Cortex of kidney (tissue), 1 donor: ENCODE measurements at places on chromosomes 11 and 22.

- DNase-seq, result no peak
Observed at GRCh38 chr11:130881475-130882137, 34.7 kb downstream of the SNX19 start.

DNA sequence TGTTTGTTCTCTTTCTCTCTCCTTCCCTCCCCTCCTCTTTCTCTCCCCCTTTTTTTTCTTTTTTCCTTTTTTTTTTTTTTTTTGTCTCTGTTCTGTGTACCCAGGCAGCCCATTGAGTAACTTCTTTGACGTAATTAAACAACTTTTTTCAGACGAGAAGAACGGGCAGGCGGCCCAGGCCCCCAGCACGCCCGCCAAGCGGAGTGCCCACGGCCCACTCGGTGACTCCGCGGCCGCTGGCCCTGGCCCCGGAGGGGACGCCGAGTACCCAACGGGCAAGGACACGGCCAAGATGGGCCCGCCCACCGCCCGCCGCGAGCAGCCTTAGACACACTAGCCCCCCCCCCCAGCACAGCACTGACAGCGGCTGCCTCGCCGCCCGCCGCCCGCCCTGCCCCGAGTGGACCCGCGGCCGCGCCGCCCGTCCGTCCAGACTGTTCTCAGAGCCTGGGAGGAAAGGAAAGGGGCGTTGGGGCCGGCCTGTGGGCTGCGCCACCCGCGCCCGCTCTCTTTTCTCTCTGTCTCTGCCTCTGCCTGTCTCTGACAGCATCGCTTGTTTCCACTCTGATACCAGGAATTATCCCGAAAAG lies 26.1 kb downstream of the MOB2 start:
- DNase-seq, result no peak

- DNase-seq, result no peak
Observed at GRCh38 chr22:28008649-28009048, 89.6 kb upstream of the PITPNB start.

DNA sequence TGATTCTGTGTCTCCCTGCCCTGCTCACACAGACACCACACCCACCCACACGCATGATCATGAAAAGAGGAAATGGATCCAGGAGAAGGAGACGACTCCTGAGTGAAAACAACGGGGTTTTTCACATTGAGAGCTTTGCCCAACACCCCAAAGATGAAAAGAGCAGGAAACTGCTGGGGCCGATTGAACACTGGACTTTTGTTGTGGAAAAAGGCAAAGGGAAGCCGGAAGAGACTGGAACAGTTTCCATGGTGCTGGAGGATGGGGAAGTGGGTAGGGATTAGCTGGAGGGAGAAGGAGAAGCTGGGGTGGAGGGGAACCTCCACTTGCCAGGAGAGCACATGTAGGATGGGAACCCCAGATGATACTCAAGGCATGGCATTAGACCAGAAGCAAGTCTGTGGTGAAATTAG lies 5.2 kb upstream of the SLC43A3 start:
- DNase-seq, result no peak

GRCh38 chr11:124880958-124881357 lies 15.7 kb downstream of the ROBO3 start:
- DNase-seq, result no peak

GRCh38 chr11:2262301-2263070 lies 7.9 kb downstream of the ASCL2 start:
- no peak for DNase-seq

DNA sequence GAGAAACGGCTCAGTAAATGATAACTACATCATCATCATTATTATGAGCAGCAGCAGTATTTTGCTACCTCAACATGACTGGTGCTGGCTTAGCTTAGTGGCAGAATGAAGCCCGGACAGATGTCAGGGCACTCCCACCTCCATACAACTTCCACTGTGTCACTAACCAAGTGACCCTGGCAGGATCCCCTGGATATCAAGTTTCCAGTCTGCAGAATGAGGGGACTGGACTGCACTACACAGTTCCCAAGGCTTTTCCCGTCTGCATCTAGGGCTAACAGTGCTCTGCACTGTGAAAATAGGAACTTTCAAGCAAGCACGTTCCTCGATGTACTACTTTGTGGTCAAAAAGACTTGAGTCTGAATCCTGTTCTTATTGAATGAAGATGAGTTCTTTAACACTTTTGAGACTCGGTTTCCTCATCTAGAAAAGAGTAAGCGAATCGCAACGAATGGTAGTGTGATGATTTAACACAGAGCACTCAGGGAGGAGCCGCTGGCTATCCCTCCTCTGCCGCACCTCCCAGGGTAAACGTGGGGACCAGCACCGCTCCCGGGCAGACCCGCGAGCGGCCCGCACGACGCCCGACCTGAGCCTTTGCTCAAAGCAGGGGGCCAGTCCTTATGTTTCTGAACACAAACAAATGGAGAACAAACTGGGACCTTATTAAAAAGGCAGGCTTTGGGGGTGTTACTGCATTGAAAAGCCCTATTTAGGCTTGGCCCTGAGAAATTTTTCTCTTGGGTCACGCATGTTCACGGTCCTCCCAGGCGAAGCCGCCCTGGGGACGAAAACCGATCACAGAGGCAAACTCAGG lies 910 bp downstream of the CLTCL1 start:
- no peak for DNase-seq

DNA sequence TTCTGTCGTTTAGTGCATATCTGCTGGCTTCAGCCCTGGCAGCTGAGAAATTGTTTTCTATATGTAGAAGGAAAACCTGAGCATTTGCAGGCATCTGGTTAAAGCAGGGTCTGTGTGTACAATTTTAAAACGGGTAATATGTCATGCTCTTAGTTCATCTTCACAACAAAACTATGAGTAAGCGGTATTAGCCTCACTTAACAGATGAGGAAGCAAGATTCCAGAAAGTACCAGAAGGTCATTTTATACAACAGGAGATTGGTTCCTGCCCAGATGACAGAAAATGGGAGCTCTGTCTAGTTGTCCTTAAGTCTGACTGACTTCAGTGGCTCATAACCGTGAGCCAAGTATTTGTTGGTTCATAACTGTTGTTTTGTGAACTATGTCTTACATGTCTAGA lies 1.1 kb downstream of the TIMM10B start:
- no peak for DNase-seq

- no peak for DNase-seq
Observed at GRCh38 chr11:13061294-13061990, 52.3 kb downstream of the RASSF10 start.
